Activated T-cell treated with anti-CD3 and anti-CD28 coated beads, Interleukin-2, amount 50 U/mL, for 4 hours (primary cell): ENCODE measurements at places on chromosomes 1 and 21. TPM values are rescaled to one million over a fixed set of nuclear protein-coding genes. Genes with fewer than 3 reads are reported as not detected.

GRCh38 chr1:14593302-14593701 lies 5.2 kb upstream of the KAZN start:
- no peak for DNase-seq

DNA sequence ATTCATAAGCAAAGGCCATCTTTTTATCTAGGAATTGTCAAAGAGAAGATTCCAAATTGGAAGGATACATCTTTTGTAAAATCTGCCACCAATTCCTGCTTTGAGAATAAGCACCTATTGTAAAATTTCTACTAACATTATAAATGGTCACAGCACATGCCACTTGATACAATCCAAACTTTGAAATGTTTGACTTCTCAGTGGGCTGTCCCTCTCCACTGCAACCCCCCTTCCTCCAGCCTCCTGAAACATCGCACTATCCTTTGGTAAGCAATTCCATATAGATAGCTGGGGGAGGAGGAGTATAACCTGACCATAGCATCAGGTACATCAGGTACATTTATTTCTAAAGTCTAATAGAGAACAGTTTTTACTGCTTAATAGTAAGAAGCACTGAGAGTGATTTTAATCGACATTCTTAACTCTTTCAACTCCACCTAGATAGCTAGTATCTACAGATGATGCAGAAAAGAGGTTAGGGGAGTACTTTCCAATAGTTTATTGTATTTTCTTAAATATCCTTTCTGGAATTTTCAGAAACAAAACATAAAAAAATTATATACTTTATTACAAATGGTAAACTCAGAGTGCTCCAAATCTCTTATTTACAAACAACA lies 2.9 kb downstream of the JUN start:
- DNase-seq: no peak

- DNase-seq: no peak
Measured at GRCh38 chr21:45456584-45457160, 51.7 kb downstream of the COL18A1 start.

GRCh38 chr1:114075546-114076242 lies 78.0 kb downstream of the SYT6 start:
- no peak for DNase-seq

DNA sequence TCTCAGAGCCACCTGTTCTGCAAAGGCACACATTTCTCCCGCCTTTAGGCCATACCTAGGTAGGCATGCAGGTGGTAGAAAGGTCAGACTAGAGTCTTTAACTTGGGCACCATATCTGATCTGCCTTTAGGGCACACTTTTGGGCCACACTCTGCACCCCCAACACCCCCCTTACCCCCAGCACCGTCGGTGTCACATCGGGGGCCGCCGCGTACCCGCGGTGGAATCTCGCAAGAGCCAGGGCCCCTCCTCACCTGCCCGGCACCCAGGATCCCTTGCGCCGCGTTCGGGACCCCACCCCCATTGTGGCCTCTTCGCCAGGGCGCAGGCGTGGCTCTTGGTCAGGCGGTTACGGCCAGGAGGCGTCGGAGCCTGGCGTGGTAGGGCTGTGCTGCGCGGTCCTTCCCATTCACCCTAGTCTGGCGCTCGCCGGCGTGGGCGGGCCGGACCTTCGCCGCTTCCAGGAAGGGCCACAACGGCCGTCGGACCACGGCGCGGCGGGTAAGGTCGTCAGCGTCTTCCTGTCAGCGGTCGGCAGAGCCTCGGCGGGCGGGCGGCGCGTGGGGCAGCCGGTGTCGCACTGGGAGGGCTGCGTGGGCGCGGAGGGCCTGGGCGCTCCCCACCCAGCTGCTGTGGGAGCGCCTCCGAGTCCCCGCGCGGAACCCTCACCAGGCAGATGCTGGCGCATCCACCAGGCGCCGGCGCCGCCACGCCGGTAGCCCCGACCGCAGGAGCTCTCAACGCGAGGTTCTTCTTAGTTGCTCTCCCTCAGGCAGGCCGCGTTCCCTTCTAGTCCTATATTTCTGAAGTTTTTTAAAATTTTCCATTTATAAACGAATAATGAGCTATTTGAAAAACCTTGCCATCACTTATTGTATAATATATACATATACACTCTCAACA lies at the start of gene DNAH14:
Gene DNAH14 (plus strand): TSS at position 341 of the 903 bp plus-strand sequence. CDS start 23,028 bp downstream, outside the sequence.
- DNase-seq: no peak

GRCh38 chr1:170068923-170069322 lies 5.6 kb downstream of the KIFAP3 start:
- no peak for DNase-seq

DNA sequence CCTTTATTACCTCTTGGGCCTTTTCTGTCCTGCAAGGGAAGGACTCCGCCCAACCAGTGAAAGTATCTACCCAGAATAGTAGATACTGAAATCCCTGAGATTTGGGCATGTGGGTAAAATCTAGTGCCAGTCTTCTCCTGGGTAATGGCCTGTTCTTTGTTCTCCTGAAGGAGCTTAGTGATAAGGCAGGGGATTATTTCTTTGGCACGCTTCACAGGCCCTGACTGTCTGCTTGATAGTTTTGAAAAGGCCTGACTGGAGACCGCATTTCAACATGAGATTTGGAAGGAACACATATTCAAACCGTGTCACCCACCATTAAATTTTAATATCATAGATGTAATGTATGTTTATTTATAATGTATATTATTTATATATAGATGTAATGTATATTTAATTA lies 48.9 kb downstream of the RASAL2 start:
- no peak for DNase-seq

DNA sequence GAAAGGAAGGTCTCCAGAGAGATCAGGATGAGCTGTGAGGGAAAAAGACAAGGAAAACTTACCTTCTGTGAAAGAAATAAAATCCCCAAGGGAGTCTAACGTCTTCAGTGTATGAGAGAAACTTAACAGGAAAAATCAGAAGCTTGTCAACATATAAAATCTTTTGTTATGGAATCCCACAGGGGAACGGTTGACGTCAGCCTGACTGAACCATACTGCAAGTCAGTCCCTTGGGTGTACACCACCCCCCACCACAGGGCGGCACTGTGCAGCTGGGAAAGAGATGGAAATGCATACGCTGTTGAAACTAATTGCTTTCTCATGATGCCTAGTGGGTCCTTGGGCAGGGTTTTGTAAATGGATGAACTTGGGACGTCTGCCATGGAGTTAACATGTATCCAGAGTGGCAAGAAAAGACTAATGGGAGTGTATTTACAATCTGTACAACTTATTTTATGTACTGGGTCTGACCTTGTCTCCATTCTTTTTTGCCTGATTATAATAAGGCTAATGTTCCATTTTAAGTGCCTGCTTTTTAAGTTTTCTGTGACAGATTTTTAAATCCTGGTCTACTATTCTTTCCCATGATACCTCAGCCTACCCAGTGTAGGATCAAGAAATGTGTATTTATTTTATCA lies 22.7 kb downstream of the UTP25 start:
- DNase-seq: peak; percentile 17

- no peak for DNase-seq
Measured at GRCh38 chr1:235855811-235856429, 10.8 kb downstream of the LYST start.

KRTAP10-10 gene
- not detected for total RNA-seq

MYBPH gene
- not detected for total RNA-seq

YBX1 gene
- total RNA-seq: 1,520 TPM

ZMYND12 gene
- 0.28 TPM for total RNA-seq

NR5A2 gene
- total RNA-seq: not detected
